GM19239 (cell line): ENCODE measurements at places on chromosomes 3 and 15.

- no peak for DNase-seq
These were observed 1.0 kb downstream of the RASL12 start for GRCh38 chr15:65066635-65067316.

DNA sequence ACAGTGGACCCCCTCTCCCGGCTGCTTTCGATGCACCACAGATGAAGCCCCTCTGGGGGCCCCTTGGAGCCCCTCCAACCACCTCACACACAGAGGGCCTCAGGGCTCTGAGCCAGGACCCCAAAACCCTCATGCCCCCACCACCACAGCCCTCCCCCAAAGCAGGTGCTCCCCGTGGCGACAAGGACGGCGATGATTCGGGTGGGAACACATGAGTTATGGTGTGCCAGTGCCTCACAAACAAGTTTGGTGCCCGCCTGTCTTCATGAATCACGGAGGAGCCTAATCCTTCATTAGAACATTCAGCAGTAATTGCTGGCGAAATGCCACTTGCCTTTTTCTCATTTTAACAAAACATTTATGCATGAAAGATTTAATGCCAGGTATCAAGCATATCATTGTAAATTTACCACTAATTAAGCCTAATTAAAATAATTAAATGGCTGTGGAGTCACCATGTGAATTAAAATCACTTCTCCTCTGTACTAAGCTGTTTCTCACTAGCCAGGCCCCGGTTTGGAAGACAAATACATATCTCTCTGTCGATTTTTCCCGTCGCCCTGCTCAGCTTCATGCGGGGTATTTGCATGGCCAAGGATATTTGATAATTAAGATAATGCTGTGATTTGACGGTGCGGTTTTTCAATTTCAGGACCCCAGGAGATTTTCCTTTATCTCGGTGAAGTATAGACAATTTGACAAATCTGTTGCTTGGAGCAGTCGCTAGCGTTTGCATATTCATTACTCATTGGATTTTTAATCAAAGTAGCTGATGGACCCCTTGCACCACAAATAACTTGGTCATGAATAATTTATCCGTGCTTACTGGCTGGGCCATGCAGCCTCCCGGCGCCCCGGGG lies 157.0 kb downstream of the TLE3 start:
- DNase-seq = no peak

- no peak for DNase-seq
These were observed 18.1 kb upstream of the IL1RAP start for GRCh38 chr3:190495796-190496195.

GRCh38 chr15:76636059-76636458 lies 269.1 kb downstream of the SCAPER start:
- DNase-seq = no peak

DNA sequence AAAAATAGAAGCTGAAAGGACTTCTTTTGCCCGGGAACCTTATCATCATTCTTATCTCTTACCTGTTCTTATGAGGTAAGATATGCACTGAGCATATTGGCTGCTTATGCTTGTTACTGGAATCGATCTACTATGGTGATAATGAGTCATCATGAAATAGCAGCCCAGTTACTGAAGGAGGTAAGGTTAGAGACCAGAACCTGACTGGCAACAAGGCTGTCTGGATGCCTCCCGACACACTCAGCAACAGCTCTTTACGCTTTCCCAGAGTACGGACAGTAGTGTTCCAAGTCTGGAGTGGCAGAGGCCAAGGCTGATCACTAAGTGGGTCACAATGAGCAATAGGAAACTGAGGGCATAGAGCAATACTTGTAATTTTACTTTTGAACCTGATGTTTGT lies 314.1 kb downstream of the NLGN1 start:
- no peak for DNase-seq
